HS-5 (cell line): ENCODE measurements at places on chromosomes 7 and 10.

DNA sequence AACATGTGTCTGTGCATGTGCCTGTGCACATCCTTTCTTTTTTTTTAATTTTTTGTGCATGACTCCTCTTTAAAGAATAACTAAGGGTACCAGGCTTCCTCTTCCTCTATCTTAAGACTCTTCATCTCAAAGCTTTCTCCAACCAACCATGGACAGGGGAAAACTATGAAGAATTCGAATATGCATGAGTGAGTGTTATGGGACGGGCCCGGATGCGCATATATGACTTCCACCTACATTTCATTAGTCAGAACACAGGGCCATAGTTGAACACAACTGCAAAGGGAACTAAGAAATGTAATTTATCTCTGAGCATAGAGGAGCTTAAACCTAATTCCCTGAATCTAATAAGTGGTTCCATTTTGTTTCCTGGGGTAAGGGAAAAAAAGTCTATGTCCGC, 270.3 kb upstream of the SORCS1 start:
- DNase-seq = no peak

- no peak for DNase-seq
Observed at GRCh38 chr10:129441372-129442009, 25.6 kb upstream of the MGMT start.

GRCh38 chr10:20489961-20490360, 407.1 kb downstream of the NEBL start:
- no peak for DNase-seq

- no peak for DNase-seq
Observed at GRCh38 chr10:11687779-11688447, 54.3 kb upstream of the ECHDC3 start.

- DNase-seq = no peak
Observed at GRCh38 chr7:115494529-115495147, 535.9 kb downstream of the TFEC start.

GRCh38 chr10:85666102-85666501, 700.5 kb downstream of the GRID1 start:
- no peak for DNase-seq

DNA sequence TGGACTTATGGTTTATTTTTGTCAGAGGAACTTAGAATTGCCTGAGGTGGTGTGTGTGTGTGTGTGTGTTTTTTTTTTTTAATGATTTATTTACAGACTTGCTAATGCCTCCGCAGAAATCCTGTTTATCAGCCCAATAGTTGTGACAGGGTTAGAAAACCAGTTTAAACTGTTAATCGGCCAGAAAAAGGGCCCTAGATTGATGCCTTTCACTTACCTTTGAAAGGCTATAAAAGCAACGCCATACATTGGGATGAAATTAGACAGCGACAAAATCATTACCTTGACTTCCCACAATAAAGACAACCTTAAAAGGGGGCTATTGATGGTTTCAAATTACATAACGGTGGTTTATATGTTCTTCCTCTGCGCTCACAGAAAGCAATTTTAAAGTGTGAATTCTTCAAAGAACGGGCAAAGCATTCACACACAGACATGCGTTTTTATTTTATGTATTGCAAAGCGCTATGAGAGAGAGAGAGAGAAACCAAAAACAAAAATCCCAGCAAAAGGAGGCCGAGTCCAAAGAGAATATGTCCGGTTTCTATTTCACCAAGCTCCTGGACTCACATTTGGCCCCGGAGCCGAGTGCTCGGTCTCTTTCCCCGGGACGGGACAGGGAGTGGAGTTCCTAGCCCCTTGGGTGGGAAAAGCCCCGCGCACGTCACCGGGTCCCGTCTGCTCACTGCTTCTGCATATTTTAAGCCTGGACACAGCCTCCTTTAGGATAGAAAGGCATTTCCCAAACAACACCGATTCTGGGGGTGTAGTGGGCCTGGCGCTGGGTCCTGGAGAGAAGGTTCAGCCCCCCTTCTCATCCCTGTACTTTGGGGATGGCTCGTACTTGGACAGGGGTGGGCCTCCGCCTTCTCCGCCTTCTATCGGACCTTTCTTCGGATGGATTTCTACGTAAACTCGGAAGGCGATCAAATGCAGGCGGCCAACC, 26.8 kb upstream of the VAX1 start:
- DNase-seq = no peak

DNA sequence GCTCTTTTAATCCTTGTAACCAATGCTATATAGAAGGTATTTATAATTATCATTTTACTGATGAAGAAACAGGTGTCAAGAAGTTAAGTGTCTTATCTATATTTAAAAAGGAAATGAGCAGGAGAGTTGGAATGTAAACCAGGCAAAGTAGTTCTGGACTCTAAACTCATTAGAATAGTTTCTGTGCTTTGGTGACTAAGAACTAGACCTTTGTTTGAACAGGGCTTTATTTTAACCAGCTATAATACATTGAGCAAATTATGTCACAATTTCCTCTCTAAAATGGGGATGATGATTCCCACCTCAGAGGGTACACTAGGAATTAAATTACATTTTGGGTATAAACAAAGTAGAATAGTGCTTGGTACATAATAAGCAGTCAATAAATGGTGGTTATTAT, 236.0 kb downstream of the MAGI2 start:
- no peak for DNase-seq

DNA sequence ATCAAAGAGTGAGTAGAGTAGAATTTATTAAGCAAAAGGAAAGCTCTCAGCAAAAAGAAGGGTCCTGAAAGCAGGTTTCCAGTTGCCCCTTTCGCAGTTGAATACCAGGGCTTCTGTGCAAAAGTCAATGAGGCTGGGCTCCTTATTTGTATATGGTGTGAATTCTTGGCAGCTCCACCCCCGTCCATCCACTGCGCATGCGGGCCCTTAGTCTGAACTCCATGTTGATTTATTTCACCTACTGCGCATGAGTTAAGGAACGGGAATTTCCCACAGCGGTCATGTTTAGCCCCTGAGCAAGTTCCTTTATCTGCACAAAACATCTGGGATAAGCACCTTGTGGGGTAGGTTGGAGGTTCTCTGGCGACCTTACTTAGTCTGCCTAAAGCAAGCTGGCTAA, 325.6 kb downstream of the ZWINT start:
- no peak for DNase-seq

GRCh38 chr10:79079054-79079397, 10.3 kb downstream of the ZMIZ1 start:
- no peak for DNase-seq

DNA sequence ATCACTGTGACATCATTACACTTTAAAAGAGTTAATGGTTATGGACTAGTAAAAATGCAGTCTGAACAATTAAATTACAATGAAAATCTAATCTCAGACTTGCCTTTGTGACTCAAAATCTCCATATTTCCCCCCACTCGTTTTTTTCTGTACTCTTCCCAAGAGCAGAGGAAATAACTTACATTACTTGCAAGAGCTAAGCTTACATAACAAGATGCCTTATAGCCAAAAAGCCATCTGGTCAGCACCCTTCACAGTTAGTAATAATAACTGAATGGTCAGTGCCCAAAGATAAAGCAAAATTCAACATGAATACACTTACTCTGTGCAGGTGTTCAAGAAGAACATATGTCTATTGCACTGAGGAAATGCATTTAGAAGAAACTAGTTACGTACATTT, 1381.5 kb upstream of the CELF2 start:
- no peak for DNase-seq

DNA sequence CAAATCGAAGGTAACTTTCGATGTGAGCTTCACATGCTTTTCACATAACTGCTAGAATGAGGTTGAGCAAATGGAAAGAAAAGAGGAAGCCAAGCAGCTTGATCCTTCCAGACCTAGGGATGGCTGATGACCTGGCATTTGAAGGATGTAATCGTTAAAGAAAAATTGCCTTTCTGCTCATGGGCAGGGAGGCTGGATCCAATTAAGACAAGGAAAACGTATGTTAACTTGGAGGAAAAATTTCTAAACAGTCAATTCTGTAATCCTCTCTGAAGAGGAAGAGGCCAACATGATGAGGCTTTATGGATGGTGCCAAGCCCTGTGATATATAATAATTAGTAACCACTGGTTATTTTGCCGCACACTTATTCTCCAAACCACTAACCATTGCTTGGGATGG, 12.5 kb downstream of the GRK5 start:
- DNase-seq = no peak

DNA sequence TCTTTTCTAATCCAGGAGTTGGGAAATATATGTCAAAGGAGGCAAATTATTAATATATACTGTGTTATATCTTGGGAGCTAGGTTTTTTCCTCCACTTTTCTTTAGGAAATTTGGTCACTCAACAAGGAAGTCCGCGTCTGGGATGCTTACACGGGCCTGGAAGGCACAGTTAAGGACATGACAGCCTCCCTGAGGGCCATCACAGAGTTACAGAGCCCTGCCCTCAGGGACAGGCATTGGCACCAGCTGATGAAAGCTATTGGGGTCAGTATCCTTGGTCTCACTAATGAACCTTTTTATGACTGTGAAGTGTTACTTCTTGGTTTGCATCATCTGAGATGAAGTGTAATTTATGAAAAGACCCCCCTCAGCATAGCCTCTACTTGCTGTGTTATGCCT, 74.7 kb downstream of the DNAH11 start:
- DNase-seq = no peak

- DNase-seq = no peak
Observed at GRCh38 chr10:122311716-122312115, 40.6 kb downstream of the BTBD16 start.
